Central memory CD8-positive, alpha-beta T cell (primary cell): ENCODE measurements at places on chromosomes 1 and 21.

- no peaks in the 10 kb centered on the region for H3K4me1 ChIP-seq
- H3K27me3 ChIP-seq: no peaks in the 10 kb centered on the region
- DNase-seq: no peak
- no peaks in the 10 kb centered on the region for H3K36me3 ChIP-seq
These were observed 1272.7 kb downstream of the KCNT2 start for GRCh38 chr1:195335541-195335940.

DNA sequence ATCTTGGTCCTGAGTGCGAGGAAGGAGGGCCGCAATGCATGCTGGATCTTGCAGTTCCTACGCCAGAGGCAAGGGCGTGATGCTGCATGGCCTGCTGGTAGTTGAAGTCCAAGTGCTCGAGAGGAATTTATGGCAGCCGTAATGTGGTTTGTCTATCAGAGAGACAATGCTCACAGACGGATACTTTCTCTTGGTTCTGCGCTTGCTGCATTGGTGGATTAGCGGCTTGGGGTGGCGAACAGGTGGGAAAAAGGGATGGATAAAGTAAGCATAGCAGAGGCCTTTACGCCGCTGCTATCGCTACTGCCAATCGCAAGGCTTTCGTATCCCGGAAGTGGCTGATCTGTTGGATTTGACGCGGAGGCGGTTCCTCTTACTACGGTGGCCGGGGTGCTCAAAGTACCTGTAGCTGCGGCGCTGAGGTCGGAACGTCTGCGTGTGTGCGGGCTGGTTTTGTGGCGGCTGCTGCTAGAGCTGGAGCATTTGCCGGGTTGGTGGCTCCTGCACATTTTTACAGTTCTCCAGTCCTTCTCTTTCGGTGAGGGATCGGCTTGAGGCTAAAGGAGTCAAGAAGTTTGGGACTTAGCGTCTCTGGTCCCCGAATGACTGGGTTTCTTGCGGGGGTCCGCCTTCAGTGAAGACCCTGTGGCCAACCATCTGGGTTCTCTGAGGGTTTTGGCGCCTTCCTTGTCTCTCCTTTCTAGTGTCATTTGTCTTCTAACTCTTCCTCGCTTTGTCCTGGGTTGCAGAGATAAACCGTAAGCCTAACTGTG, at the start of gene ATG4C:
ATG4C (plus strand) TSS at position 397 of the 773 bp plus-strand sequence. CDS start 19,655 bp downstream, outside the sequence.
- H3K36me3 ChIP-seq: no peaks in the 10 kb centered on the region
- no peak within 1 kb of the TSS for H3K4me3 ChIP-seq
- peaks cover 10% of the 10 kb centered on the region for H3K27me3 ChIP-seq
- H3K27ac ChIP-seq: no peak within 1 kb of the TSS

DNA sequence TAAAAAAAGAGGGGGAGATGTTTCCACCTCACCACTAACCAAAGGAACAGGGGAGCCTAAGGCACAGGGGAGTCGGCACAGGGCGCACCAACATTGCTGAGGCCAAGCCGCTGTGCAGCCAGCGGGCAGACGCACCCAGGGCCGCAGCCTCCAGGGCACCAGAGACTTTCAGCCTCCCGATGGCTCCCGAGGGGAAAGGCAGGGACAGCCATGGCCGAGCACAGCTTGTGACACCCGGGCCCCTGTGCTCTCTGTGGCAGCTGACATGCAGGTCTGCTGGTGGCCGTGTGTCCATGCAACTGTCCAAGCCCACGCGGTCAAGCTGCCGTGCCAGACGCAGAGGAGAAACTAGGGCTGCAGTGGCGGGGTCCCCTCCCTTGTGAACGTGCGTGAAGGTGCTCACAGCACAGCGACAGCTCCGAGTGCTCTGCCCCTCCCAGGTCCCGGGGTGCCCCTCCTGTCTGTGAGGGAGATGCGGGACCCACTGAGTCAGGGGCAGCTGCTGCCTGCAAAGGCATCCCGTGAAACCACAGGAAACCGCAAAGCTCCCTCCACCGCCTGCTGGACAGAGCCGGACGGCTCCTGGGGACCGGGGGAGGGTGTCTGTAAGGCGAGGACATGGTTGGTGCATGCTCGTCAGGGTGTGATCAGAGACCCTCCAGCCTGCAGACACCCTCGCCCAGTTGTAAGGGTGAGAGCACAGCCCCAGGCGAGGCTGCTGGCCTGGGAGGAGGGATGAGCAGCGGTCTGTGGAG, 2.5 kb downstream of the KRTAP10-11 start:
- H3K27ac ChIP-seq: no peak overlapping the region
- DNase-seq: no peak
- peaks cover 27% of the 10 kb centered on the region for H3K4me1 ChIP-seq
- H3K36me3 ChIP-seq: no peaks in the 10 kb centered on the region
- no peak overlapping the region for H3K4me3 ChIP-seq
- H3K27me3 ChIP-seq: no peaks in the 10 kb centered on the region

- no peak overlapping the region for H3K27ac ChIP-seq
- H3K4me1 ChIP-seq: peaks cover 4% of the 10 kb centered on the region
- no peak for DNase-seq
- H3K36me3 ChIP-seq: no peaks in the 10 kb centered on the region
- H3K27me3 ChIP-seq: peaks cover 56% of the 10 kb centered on the region
These were observed 6.8 kb downstream of the PCP4L1 start for GRCh38 chr1:161265305-161265704.

GRCh38 chr21:41813226-41813625, 46.4 kb upstream of the RIPK4 start:
- H3K4me1 ChIP-seq: no peaks in the 10 kb centered on the region
- DNase-seq: no peak
- no peaks in the 10 kb centered on the region for H3K27me3 ChIP-seq
- no peak overlapping the region for H3K27ac ChIP-seq
- peaks cover 6% of the 10 kb centered on the region for H3K36me3 ChIP-seq
